ENCODE measurements at places on chromosomes 2 and 18.
A peak's percentile ranks its signal among the peaks of the same experiment; 100 is the strongest.

- DNase-seq = no peak
Observed at GRCh38 chr2:195488567-195488966, 168.5 kb upstream of the SLC39A10 start.

GRCh38 chr2:88181511-88181910 lies 11.4 kb downstream of the THNSL2 start:
- no peak for DNase-seq

DNA sequence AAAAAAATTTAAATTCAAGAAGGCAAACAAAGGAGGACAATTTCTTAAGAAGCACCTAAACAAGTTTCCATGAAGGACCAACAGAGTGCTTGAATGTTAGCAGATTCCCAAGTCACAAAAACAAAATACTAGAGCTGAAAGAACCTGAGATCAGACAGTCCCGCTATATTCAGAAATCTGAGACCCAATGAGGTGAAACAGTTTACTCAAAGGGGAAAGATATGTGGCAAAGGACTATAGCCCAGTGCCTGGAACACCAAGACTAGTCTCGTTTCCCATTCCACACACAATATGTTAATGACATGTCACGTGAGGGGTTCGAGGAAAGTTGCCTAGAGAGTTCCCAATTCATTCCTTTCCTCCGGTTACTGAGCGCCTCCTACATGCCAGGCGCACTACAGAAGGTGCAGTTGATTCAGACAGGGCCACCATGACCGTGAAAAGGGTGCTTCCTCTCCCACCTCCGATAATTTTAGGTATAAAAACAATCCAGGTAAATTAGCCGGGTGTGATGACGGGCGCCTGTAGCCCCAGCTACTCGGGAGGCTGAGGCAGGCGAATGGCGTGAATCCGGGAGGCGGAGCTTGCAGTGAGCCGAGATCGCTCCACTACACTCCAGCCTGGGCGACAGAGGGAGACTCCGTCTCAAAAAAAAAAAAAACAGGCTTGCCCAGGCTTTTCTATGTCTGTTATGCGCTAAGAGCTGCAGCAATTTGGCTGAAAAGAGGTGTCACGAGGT lies 617 bp downstream of the SRBD1 start:
- peak; percentile 45 for DNase-seq

DNA sequence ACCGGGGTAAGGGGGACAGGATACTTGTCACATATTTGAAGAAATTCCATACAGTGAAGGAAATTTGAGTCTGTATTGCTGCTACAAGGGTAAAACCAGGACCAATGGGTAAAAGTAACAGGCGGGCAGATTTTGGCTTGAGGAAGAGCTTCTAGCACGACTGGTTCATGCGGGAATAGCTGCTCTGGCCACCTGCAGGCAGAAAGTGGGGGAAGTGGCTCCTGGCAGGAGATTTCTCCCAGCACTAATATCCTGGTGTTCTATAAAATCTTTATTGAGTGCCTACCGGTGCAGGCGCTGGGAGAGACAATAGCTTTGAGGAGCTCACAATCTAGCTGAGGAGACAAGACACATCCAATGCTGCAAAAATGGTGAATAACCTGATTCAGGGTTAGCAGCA lies 198.5 kb downstream of the LOXHD1 start:
- no peak for DNase-seq

GRCh38 chr2:52539026-52539970 lies 1228.3 kb upstream of the CHAC2 start:
- DNase-seq = no peak

GRCh38 chr2:120222186-120223033 lies 790 bp downstream of the TMEM185B start:
- DNase-seq = no peak

GRCh38 chr2:225207043-225207442 lies 164.8 kb upstream of the DOCK10 start:
- DNase-seq = no peak

- no peak for DNase-seq
Observed at GRCh38 chr18:7111134-7111533, 6.5 kb downstream of the LAMA1 start.

GRCh38 chr2:129623783-129624182 lies 355.7 kb upstream of the RAB6C start:
- no peak for DNase-seq

- DNase-seq = no peak
Observed at GRCh38 chr18:75076286-75076685, 132.7 kb downstream of the PTGR3 start.

DNA sequence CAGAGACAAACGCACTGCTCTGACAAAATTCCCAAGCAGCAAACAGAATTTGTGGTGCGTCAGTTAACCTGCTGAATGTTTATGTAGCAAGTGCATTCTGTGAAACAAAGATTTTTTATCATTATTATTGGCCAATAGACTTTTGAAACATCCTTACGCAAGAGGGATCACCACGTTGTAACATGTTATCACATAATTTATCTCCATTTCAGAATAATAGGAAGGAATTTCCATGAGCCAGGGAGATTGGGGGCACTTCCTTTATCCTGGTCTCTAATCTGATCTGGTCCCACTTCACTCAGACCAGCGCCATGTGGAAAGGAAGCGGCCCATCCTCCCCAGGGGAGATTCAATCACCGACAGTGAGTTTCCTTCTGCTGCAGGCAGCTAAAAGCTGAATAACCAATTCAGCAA lies 166.1 kb downstream of the PID1 start:
- DNase-seq = no peak

GRCh38 chr2:220476877-220477276 lies 849.4 kb downstream of the SLC4A3 start:
- DNase-seq = no peak

DNA sequence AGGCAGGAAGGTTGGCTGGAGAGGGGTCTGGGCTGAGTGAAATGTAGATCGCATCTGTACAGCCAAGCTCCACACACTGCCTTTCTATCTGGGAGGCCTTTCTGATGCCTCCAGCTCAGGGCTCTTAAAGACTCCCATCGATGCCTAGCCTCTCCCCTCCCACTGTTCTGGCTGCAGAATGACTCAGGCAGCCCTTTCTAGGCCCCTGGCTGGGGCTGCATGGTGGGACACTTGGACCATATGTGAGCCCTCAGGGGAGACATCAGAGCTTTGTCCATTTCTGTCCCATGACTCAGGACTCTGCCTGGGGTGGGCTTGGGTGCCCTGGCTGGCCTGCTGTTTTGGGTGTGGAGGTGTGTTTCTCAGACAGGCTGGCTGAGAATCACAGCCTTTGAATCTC lies 101.3 kb downstream of the CELF4 start:
- DNase-seq = no peak

DNA sequence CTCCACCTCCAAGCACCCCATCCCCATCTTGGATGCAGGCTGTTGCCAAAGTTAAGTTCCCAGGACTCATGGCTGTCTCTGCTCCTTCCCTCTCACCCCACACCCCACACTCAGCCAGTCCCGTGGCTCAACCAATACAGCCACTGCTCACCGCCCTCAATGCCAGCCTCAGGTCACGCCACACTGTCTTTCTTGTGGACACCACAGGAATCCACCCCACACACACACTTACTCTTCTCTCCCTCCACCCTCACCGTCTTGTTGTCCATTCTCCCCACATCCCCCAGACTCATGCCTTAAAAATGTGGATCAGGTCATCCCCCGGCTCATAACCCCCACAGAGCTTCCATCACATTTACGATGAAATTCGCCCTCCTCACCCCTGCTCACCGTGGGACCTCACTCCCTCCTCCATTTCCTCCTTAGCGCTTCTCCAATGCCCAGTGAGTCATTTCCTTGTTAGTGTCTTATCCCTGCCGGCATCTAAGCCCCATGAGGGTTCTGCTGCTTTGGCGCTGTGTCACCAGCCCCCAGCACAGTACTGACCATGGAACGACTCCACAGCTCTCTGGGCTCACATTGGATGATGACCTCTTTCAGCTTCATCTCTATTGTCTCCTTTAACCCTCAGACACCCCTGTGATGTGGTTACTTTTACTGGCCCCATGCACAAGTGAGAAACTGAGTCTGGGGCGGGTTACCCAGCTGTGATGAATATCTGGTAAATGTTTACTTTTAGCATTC lies 13.8 kb downstream of the MLPH start:
- DNase-seq = no peak

GRCh38 chr2:120729406-120730399 lies 6.0 kb upstream of the GLI2 start:
- DNase-seq = no peak

GRCh38 chr18:79554945-79555645 lies 124.5 kb upstream of the CTDP1 start:
- no peak for DNase-seq

DNA sequence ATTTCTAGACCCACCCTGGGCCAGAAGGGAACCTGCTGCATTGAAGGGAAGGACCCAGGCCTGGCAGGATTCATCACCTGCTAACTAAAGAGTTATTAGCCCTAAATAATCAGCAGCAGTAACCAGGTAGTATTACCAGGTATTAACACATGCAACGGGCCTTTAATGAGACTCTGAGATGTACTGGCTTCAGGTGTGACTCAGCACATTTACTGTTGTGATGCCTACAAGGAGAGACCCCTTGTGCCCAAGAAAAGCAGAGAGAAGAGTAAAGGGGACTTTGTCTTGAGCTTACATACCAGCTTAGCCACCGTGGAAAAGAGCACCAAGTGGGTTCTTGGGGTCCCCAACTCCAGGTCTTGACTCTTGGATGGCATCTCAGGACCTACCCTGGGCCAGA lies 243.1 kb upstream of the SLC39A10 start:
- no peak for DNase-seq

- no peak for DNase-seq
Observed at GRCh38 chr18:10485475-10485874, 31.0 kb downstream of the APCDD1 start.

DNA sequence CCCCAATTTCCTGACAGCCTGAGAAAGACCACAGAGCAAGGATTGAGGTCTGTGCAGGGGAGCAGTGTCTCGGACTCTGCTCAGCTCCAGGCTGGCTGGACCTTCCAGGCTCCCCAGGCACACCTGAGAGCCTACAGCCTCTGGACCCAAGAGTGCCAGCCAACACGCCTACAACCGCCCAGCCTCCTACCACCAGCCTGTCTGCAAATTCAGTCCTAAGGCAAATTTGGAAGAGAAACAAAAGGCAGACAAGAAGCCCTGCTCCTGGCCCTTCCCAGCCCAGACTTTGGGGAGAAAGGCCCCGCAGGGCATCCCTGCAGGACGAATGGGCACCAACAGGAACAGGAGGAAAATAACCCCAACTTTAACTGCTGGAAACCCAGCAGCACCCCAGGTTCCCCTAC lies 1.9 kb downstream of the HS6ST1 start:
- no peak for DNase-seq

- DNase-seq = no peak
Observed at GRCh38 chr2:145729481-145729880, 1209.6 kb upstream of the ZEB2 start.

- no peak for DNase-seq
Observed at GRCh38 chr2:32559136-32559535, 68.7 kb upstream of the TTC27 start.

GRCh38 chr2:134287323-134287722 lies 33.5 kb downstream of the MGAT5 start:
- no peak for DNase-seq

GRCh38 chr2:186099826-186100225 lies 361.2 kb downstream of the FSIP2 start:
- no peak for DNase-seq

DNA sequence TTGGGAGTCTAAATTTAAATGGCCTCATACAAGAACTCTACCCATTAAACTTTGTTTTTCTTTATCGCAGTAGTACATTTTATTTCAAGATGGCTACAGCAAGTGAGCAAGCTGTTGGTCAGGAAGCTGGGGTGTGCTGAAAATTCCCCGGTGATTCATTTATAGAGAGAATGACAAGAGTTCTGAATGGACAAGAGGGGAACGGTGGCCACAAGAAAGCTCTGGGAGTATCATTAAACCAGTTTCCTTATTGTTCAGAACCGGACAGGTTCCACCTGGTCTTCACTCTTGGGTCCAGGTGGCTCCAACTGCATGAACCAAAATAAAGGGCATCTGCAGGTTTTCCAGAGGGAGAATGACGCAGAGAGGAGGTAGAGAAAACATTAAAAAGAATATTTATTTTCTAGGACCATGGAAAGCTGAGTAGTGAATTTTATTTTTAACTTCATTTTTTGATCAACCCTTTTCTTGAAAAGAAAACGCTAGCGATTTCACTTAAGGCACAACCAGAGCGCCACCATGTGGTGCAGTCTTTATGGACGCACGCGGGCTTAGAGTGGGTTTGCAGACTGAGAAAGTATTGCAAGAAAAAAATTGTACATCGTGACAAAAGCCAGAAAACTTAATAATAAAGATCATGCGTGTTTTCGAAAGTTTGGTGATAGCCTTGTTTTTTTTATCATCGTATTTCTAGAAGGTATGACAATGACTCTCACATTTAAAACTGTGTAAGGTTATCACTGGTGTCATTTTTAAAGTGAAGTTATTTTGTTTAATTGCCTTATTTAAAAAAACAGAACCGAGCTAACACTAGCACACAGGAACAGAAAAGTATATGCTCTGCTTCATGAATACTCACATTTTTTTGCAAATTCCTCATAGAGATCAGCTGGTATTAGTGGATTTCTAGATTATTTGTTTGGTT lies 97.9 kb upstream of the NOL4 start:
- DNase-seq = no peak

GRCh38 chr2:208040199-208041171 lies 15.2 kb upstream of the PLEKHM3 start:
- no peak for DNase-seq

- no peak for DNase-seq
Observed at GRCh38 chr2:177207101-177207500, 5.5 kb upstream of the HNRNPA3 start.

GRCh38 chr18:74768096-74768495 lies 170.4 kb downstream of the ZNF407 start:
- DNase-seq = no peak

DNA sequence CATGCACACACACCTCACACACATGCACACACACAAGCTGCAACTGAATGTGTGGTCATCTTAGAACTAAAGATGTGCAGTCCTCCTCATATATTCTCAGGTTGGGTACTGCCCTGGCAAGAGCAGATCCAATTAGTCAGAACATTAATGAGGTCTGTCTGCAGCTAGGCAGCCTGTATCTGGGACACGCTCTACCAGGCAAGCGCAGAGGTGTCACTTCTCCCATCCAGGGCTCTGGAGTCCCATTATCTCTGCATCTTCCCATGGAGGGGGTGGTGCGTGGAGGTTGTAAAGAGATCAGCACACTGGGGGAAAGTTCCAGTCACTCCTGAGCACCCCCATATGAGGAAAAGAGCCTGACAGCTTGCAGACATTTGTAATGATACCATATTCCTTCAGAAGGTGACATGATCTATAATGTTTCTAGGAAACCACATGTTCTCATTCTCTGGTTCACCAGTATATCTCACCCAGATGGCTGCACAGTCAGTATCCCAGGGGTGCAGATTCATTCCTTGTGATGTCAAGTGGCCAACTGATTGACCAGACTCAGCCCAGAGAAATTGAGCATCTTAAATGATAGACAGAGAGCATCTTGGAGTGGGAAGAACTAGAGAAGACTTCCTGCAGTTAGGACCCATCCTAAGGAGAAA lies 95.4 kb downstream of the RTN4 start:
- no peak for DNase-seq

DNA sequence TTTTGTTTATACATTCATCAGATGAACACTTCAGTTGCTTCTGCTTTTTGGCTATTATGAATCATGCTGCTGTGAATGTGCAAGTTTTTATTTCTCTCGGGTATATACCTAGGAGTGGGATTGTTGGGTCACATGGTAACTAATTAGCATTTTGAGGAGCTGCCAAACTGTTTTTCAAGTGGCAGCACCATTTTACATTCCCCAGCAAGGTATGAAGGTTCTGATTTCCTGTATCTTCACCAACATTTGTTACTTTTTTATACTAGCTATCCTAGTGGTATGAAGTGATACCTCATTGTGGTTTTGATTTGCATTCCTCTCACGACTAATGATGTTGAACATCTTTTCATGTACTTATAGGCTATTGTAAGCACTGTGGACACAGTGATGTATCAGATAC lies 53.9 kb downstream of the DYNC1I2 start:
- no peak for DNase-seq

Measured in iPS DF 19.7 (cell line).